Right kidney (tissue), 9 donors: ENCODE measurements at places on chromosomes 3 and 15.

GRCh38 chr15:75042730-75043508 is 19.5 kb downstream of the PPCDC start:
- peak; percentile 48 for DNase-seq

DNA sequence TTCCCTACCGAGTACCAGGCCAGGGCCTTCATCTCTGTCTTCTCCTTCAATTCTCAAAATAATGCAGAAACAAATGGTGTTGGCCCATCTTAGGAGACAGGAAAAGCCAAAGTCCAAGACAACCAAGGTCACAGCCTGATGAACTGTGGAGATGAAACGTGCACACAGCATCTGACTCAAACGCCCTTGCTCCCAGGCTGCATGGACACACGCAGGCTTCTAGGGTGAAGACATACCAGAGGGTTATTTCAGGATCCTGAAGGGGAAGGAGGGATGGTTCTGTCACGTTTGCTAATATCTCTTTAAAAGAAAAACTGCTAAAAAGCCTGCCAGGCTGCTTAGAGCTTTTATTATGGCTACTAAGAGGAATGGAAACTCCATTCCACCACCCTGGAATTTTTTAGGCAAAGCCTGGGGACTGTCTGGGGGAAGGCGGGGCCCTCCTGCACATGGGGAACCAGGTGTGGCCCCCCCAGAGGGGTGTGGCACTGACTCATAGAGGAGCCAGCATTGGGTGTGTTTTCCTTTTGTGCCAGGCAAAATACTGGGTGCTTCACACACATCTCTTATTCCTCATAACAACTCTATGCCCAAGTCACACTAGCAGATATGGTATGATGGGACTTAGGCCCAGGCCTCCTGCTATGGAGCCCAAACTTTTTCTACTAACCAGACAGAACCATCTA is 62.9 kb downstream of the UMPS start:
- no peak for DNase-seq

DNA sequence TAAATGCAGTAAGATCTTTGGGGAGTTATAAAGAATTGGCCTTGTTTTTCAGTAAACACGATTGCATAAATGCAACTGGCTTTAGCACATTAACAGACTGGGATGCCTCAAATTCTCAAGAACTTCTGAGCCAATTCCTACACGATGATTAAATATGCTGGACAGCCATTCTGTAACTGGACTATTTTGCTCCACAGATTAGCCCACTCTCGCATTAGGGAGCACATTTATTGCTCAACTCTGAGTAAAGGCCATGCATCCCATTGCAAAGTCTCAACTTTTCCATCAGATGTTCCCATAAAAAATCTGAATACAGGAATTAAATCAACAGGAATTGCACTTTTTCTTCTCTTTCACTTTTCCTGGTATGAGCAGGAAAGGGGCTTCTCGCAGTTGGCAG is 66.7 kb upstream of the PRICKLE2 start:
- DNase-seq, result no peak

GRCh38 chr3:41991437-41991836 is 29.5 kb upstream of the ULK4 start:
- DNase-seq, result no peak

DNA sequence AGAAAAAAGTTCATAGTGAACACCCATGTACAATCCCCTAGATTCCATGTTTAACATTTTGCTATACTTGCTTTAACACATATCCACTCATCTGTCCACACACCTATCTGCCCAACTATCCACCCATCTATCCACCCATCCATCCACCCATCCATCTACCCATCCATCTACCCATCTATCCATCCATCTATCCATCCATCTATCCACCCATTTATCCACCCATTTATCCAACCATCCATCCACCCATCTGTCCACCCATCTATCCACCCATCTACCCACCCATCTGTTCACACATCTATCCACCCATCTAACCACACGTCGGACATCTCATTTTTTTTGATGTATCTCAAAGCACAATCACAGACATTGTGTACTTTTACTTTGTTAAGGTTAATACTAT is 25.8 kb downstream of the RTP3 start:
- no peak for DNase-seq

DNA sequence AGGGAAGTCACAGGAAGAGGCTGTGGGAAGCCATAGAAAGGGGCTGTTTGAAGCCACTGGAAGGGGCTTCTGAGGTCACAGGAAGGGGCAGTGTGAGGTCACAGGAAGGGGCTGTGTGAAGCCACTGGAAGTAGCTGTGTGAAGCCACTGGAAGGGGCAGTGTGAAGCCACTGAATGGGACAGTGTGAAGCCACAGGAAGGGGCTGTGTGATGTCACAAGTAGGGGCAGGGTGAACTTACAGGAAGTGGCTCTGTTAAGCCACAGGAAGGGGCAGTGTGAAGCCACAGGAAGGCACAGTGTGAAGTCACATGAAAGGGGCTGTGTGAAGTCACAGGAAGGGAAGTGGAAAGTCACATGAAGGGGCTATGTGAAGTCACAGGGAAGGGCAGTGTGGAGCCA is 33.1 kb downstream of the GASK1A start:
- no peak for DNase-seq

- DNase-seq, result no peak
Measured at GRCh38 chr3:149401926-149402310, 24.5 kb upstream of the TM4SF1 start.

GRCh38 chr3:185661772-185662171 is 75.7 kb downstream of the SENP2 start:
- DNase-seq, result no peak

GRCh38 chr3:7397097-7397496 is 536.2 kb downstream of the GRM7 start:
- DNase-seq, result no peak

DNA sequence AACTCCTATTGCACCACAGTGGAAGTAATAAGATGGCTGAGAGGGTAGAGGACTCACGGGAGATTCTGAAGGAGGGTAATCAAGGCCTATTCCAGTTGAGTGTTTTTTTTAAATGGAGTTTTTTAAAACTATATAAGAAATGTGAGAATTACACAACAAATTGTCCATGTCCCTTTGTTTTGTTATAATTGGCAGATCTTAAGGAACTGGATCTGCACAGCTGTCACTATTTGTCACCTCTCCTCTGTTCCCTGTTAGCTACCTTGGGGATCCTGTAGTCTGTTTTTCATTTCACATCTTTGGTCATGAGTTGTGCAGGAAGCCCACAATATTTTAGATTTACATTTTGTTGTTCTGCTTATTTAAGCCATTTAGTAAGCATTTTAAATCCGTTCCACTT is 77.3 kb upstream of the TSPAN3 start:
- no peak for DNase-seq

GRCh38 chr3:13565581-13566452 is 16.9 kb downstream of the FBLN2 start:
- no peak for DNase-seq

DNA sequence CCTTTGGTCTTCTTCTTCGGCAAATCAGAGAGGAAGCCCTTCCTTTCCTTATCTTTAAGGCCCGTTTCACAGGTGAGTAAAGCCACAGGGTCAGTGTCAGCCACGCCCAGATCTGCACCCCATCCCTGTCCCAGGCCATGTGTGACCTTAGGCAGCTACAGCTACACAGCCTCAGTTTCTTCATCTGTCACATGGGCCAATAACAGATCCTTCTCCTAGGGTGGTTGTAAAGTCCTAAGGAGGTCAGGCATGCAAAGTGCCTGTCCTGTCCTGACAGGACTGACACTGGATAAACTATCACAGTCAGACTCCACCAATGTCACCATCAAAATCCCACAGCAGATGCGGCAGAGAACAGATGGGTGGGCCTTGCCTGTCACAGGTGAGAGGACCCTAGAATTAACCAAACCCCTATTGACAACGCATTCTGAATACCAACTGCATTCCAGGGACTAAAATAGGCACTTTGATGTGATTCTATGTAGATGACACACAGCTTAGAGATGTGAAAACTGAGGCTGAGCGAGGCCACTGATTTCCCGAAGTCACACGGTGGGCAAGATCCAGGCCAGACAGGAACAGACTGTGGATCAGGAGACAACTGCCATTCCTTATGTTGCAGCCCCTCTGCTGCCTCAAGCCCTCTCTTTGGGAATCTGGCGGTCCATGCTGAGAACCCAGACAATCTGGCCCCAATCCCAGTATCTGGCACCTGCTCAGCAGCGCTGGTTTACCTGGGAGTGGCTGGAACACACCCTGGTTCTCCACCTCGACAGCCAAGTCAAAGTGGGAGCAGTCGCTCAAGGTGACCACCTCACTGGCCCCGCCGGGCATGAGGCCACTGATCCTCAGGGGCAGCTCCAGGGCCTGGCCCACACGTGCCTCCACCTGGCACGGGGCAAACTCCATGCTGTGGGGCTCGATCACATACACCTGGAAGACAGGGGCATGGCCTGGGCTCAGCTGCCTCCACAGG is 48.7 kb downstream of the NUP210 start:
- DNase-seq, result no peak

- DNase-seq, result no peak
Measured at GRCh38 chr3:189303584-189303983, 131.8 kb downstream of the TPRG1 start.
